ENCODE measurements at places on chromosomes 12 and 14.

- DNase-seq: no peak
Observed at GRCh38 chr12:40110586-40110985, 4.7 kb upstream of the SLC2A13 start.

DNA sequence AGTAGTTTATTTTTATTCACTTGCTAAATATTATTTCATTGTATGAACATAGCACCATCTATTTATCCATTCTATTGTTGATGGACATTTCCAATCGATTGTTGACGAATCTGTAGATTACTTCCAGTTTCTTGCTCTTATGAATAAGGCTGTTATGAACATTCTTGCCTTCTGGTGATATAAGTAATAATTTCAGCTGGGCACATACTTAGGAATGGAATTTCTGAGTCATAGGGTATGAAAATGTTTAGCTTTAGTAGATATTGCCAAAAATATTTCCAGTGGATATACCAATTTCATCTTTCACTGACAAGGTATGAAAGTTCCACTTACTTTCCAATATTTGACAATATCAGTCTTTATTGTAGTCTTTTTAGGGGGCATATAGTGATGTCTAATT, 468.5 kb downstream of the ETNK1 start:
- DNase-seq: no peak

DNA sequence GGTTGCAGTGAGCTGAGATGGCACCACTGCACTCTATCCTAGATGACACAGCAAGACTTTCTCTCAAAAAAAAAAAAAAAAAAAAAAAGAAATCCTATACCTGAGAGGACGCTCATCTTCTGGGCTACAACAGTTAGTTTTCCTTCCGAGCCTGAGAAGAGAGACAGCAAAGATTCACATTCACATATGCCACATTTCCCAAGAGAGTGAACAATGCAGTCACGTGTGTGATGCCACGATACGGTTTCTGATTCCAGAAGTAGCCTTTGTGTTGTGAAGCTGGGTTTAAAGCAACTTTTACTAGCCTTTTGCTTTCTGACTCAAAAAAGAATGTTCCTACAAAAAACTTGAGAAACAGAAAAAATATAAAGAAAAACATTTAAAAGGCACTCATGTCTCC, 19.5 kb downstream of the GCN1 start:
- DNase-seq: no peak

- peak; percentile 9 for DNase-seq
Observed at GRCh38 chr12:120536064-120536791, 2.1 kb downstream of the RNF10 start.

- DNase-seq: no peak
Observed at GRCh38 chr14:34329301-34329700, 132.7 kb downstream of the SPTSSA start.

DNA sequence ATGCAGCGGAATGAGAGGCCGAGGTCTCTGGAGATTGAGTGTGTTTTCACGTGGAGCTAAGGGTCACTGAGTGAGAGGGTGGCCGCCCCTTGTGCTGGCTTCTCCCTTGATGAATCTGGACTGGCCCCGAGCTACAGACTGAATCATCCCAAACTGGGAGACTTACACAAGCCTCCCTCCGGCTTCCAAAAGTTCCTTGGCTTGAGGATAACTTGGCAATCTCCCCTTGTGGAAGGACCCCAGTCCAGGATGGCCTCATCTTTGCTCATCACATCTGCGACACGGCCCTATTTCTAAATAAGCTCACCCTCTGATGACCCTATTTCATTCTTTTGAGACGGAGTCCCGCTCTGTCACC, 41.5 kb upstream of the FBRSL1 start:
- DNase-seq: no peak

GRCh38 chr14:88163731-88164255, 158.9 kb downstream of the GPR65 start:
- no peak for DNase-seq

- no peak for DNase-seq
Observed at GRCh38 chr14:73249564-73250316, 12.4 kb downstream of the PAPLN start.

Data from T follicular helper cell (primary cell).